Anterior cingulate cortex (tissue), 58 donors: ENCODE measurements at places on chromosomes 6 and 20.
A peak's percentile ranks its signal among the peaks of the same experiment; 100 is the strongest.

- DNase-seq: no peak
Observed at GRCh38 chr6:53159558-53159957, 10.9 kb upstream of the GCM1 start.

GRCh38 chr6:56528412-56528841, 114.3 kb downstream of the DST start:
- no peak for DNase-seq

DNA sequence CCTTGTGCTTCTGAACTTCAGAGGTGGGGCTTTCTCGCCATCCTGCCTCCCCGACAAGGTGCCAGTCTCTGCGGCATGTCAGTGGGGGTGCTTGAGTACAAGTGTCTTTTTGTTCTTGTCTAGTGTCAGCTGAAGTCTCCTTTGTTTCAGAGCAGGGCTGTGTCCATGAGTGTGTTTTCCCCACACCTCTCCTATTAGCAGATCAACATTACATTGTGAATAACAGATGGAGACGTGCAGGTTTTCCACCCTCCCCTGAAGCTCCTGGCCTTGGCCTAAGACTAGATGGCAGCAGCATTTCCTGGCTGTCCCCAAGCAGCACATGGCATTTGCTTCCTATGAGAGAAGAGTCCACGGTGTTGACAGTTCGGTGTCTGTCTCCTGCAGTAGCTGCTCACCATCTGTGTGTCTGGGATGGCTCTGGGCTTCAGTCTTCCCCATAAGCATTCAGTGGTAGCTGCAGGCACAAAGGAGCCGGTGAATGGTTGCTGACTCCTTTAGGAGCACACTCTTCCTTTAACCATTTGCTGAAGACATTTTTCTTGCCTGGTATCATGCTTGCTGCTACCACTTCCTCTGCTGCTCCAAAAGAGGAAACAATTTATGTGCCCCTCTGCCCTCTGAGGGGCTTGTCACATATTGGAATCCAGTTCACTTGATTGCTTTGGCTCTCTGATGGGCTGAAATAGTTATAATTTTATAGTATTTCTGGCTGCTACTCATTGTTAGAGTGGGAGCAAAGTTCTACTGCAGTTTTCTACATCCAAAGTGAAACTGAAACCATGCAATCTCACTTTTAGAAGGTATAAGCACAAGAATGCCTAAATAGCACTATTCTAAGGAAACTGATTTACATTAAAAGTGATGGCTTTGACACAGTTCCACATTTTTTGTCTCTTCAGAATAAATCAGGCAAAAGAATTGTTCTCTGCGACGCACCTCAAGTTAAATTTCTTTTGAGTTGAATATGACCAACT, 913.0 kb downstream of the C6orf118 start:
- peak; percentile 58 for DNase-seq

- DNase-seq: no peak
Observed at GRCh38 chr20:48797275-48797825, 30.4 kb downstream of the PREX1 start.

GRCh38 chr6:122565708-122566107, 44.5 kb upstream of the PKIB start:
- no peak for DNase-seq

GRCh38 chr6:147648916-147649315, 140.4 kb downstream of the SAMD5 start:
- DNase-seq: no peak

- DNase-seq: peak; percentile 69
Observed at GRCh38 chr20:62642051-62642665, at the start of gene SLCO4A1. SLCO4A1 (plus strand) TSS chr20:62642503; CDS start chr20:62656455, 13,952 bp downstream.

- no peak for DNase-seq
Observed at GRCh38 chr20:36400909-36401735, 95.0 kb downstream of the DLGAP4 start.

DNA sequence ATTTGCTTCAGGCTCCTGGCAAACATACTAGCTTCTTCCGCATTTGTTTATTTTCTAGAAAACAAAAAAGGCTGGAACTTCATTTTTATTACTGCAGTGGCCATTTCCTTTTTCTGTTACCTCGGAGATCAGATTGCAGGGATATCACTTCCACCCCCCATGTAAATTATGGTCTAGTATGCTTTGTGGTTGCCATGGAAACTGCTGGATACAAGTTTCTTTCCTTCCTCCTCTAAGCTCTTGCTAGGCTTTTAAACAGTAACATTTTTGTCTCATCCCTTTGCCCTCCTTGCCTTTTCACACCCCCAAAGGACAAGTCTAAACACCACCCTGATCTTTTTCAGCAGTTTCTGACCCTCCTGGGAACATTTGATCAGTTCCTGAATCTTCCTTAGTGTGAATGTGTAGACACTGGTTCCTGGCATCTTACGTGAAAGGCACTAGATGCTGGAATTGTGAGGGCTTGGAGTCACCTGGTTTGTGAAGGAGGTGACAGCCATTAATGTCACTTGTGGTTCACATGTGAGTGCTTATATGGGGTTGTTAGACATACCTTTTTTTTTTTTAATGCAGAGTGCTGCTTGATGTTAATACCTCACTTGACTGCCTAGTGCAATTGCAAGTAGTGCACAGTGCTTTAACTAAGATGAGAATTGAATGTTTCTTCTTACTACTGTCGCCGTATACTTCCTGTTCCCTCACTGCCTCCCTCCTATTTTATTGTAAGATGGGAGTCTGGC, 181.6 kb downstream of the JARID2 start:
- DNase-seq: no peak

GRCh38 chr6:9875605-9876353, 539.1 kb downstream of the TFAP2A start:
- DNase-seq: no peak

GRCh38 chr20:35600176-35600992, 15.2 kb upstream of the SPAG4 start:
- DNase-seq: no peak

- peak; percentile 71 for DNase-seq
Observed at GRCh38 chr6:26312501-26313397, 52.2 kb upstream of the BTN3A2 start.

DNA sequence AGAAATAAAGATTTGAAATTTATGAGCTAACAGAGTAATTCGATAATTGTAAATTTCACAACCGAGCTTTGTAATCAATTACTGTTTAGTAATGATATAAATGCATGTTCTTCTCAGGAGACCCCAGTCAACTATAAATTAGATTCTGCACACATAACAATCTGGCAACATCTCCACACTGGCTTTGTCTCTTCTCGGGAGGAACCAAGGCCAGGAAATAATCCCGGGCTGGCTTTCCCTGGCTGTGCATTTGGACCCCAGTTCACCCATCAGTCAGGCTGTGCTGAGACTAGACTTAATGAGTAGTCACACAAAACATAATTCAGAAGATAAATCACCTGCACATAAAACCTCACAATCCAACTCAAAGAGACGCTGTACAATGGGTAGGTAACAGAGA, 65.5 kb downstream of the PTPRT start:
- no peak for DNase-seq

DNA sequence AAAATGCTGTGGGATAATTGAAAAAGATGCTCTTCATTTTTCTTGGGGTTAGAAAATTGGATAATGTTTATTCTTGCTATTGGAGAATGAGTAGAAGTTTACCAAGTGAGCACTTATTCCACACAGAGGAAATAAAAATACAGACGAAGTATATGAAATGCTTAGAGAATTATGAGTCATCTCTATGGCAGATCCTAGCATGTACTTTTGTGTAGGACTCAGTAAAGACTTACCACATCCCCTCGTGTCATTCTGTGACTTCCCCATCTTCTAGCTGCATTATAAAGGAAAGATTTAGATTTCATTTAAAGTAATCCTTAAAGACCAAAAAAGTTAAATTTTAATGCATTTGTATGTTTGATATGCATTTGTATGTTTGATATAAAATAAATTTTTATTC, 685.6 kb downstream of the TBC1D32 start:
- DNase-seq: no peak

GRCh38 chr6:148422085-148422484, 79.4 kb downstream of the SASH1 start:
- peak; percentile 20 for DNase-seq

GRCh38 chr6:4084444-4085331, 5.8 kb upstream of the FAM217A start:
- no peak for DNase-seq

DNA sequence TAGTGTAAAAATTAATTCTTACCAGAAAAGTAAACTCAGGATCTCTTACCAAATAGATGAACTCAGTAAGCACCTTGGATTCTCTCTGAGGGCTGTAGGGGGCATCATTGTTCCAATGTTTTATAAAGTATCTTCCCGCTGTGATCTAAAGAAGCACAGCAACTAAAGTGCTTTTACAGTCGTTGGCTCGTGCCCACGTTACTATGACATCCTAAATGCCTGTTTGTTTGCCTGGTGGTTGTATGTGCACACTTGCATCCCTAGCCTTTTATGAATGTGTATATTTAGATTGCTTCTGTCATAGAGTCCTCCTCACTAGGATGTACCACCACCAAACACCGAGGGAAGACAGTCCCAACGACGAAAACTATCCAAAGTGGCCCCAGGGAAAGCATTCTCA, 34.5 kb downstream of the SLX4IP start:
- peak; percentile 66 for DNase-seq

- DNase-seq: no peak
Observed at GRCh38 chr20:34365765-34366213, 2.7 kb downstream of the ITCH start.

DNA sequence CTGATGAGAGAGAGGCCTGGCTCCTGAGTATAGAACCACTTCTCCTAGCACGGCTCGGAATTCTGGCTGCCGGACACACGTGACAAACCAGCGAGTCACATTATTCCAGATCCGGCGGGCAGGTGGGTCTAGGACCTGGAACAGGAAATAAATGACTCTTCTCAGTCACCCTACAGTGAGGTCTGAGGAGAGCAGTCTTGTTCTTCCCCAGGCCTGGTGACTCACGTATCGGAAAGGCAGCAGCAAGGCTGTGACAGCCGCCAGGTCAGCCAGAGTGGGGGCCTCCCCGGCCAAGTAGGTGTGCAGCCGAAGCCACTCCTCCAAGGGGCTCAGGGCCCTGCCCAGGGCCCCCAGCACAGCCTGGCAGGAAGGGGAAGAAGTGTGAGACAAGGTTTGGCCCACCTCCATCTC, 2.8 kb downstream of the VARS1 start:
- DNase-seq: no peak

GRCh38 chr6:143410859-143411270, 39.6 kb downstream of the ADAT2 start:
- DNase-seq: no peak

DNA sequence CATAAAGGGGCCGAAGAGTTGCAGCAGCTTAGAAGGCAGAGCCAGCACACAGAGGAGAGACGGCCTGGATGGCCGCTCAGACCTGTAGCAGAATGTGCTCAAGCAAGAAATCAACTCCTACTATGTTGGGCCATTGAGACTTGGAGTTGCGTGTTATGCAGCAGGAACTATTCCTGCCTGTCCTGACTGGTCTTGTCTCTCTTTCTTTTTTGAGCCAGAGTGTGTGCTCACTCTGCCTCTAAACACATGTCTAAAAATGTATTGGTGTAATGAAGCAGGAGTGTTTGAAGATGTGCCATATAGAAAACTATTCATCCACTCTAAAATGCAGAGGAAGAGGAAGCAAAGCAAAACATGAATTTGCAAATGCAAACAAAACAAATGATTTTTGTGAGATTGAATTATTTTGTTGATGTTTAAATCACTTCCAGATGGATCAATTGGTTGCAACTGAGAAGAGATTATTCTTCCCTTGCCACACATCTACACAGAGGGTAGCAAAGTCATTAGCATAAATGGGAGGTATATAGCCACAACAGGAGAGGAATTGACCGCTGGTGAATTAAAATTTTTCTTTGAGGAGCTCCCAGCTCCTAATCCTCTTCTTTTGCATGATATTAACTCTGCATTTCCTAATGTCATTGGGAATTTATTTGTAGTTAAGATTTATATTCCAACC, 20.4 kb upstream of the SYNJ2 start:
- no peak for DNase-seq

DNA sequence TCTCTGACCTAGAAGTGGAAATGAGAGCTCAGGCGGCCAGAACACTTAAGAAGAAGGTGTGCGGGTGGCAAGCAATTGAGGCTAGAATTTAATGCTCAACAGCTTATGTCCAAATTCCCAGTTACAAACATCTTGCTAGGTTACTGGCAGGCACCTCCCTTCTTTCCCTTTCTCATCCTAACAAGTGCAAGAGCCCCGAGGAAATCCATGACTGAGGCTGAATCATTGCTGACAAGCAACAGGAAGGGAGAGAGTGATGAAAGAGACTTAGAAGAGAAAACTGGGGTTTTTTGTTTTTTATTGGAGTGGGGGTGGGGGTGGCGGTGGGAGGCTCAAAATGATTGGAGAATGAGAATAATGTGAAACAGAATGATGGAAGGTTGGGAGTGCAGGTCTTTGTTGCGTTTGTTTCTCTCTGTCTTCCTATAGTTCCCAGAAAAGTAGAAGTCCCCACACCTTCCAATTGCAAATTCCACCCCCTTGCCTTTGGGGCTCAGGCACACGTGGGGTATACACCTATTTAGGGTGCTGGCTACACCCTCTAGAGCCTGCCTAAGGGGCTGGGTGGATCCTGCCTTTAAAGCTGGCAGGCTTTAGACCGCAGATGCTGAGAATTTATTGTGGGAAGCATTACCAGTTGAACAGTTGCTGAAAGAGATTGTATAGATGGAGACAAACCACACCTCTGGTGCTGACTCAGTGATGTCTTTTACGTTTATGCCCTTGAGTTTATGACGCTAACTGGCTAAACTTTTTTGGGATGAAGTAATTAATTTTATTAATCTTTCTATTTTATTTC, 1.4 kb downstream of the FAM83B start:
- no peak for DNase-seq

DNA sequence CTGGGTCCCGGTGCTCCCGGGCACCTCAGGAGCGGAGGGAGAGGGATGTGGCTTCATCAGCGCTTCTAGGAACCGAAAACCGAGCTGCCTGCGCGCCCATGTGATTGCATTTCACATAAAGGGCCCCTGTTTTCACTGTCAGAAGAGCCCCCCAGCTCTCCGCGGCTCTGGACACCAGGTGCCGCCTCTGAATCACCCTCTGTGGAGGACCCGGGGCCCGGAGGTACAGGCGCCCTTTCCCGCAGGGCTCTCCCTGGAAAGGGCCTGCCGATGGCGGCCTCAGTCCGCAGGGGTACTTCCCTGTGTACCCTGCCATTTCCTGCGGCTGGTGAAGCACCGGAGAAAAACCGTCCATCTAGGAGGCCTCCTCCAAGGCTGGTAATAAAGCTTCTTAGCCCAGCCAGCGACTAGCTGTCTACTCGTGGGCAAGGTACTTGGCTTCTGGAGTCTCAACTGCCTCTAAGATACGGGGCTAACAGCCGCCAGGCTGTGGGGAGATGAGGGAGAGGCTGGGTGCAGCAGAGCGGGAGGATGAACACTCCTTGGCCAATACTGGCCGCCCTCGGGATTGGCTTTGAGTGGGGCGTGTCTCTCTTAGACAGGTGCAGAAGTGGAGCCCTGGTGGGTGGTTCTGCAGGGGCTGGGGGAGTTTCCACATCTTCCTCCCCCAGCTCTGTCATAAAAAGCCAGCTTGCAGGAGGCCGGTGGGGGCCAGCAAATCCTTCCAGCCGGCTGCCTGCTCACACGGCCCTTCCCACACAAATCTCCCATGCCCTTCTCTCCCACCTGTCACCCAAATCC, 1.6 kb downstream of the PPP1R16B start:
- DNase-seq: peak; percentile 26
